ENCODE measurements at places on chromosomes 12 and 14. TPM values are rescaled to one million over a fixed set of nuclear protein-coding genes. Genes with fewer than 3 reads are reported as not detected.

TMEM132D gene
- total RNA-seq: not detected

KCNH5 gene
- not detected for total RNA-seq

RFX4 gene
- total RNA-seq: not detected

NFE2 gene
- not detected for total RNA-seq

AQP6 gene
- not detected for total RNA-seq

RERG gene
- not detected for total RNA-seq

KRT74 gene
- total RNA-seq: not detected

SLC6A15 gene
- not detected for total RNA-seq

RDH12 gene
- not detected for total RNA-seq

OTX2 gene
- not detected for total RNA-seq

CNTN1 gene
- not detected for total RNA-seq

HVCN1 gene
- 12.9 TPM for total RNA-seq

SERPINA5 gene
- total RNA-seq: not detected

AKAP6 gene
- 1.1 TPM for total RNA-seq

POLR3B gene
- 4.4 TPM for total RNA-seq

GRCh38 chr14:79248771-79249170 is 962.5 kb downstream of the DIO2 start:
- no peaks in the 10 kb centered on the region for H3K36me3 ChIP-seq
- no peak overlapping the region for H3K4me3 ChIP-seq
- H3K27ac ChIP-seq: no peak overlapping the region
- H3K27me3 ChIP-seq: no peaks in the 10 kb centered on the region

- no peak for DNase-seq
- H3K27me3 ChIP-seq: no peaks in the 10 kb centered on the region
- no peak overlapping the region for H3K27ac ChIP-seq
- H3K4me3 ChIP-seq: no peak overlapping the region
Measured at GRCh38 chr14:61419201-61419600, 97.8 kb downstream of the PRKCH start.

DNA sequence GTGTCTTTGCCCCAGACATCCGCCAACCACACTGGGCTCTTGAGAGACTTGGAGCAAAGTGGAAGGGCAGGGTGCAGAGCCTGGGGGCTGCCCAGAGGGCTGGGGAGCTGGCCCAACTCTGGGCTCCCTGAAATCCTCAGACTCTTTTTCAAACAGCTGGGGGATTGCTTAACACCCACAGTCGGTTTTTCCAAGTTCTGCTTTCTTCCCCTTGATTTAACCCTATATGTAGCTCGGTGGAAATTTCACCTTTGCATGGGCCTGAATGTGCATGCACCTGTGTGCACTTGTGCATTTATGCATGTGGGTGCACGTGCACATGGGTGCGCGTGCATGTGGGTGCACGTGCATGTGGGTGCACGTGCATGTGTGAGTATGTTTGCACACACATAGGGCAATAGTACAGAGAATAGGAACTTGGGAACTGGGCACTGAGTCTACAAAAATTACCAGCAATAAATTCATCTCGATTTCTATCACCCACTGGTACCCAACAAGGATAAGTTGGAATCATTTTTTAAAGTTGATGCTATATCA is 52.3 kb upstream of the RFLNA start:
- H3K27me3 ChIP-seq: peaks cover 4% of the 10 kb centered on the region
- H3K4me3 ChIP-seq: no peak overlapping the region
- no peaks in the 10 kb centered on the region for H3K4me1 ChIP-seq
- DNase-seq: no peak

DNA sequence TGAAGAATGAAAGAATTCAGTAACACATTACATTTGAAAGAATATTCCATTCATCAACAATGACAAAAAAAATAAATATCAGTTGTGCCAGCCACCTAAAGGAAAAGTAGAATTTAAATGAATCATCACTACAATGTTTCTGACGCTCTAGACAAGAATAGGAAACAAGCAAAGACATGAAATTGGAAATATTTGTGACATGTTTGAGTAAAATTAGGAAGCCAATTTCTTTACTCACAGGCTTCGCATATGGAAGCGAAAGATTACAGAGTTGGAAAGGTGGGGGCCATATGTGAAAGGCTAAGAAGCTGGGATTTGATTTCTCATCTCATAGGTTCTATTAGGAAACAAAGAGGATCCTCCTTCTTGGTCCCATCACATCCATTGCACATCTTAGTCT is 279.0 kb downstream of the IPO8 start:
- no peak overlapping the region for H3K27ac ChIP-seq
- H3K4me3 ChIP-seq: no peak overlapping the region
- H3K27me3 ChIP-seq: no peaks in the 10 kb centered on the region
- no peaks in the 10 kb centered on the region for H3K36me3 ChIP-seq

GRCh38 chr14:104141621-104142091 is 3.3 kb downstream of the KIF26A start:
- no peak overlapping the region for H3K4me3 ChIP-seq
- H3K36me3 ChIP-seq: no peaks in the 10 kb centered on the region
- H3K27ac ChIP-seq: no peak overlapping the region
- H3K4me1 ChIP-seq: peaks cover 7% of the 10 kb centered on the region
- H3K27me3 ChIP-seq: peaks cover 15% of the 10 kb centered on the region

DNA sequence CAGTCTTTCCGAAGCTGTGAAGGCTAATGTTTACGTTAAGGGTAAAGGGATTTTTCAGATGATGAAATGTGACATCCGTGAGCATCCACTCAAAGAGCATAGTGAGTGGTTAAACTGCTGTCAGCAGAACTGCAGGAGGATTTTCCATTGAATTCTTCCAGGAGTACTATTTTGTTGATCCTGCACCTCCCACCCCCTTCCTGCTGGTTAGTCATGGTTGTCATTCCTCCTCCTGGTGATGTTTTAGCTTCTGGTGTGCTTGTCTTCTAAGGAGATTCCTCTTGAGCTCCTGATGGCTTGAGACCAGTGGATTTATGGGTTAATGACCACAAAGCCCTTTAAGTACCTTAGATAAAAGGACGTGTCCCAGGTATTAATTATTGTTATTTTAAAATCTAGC is 2.4 kb upstream of the GPRC5D start:
- no peak for DNase-seq
- H3K4me3 ChIP-seq: no peak overlapping the region
- H3K4me1 ChIP-seq: no peaks in the 10 kb centered on the region
- H3K36me3 ChIP-seq: no peaks in the 10 kb centered on the region
- no peak overlapping the region for H3K27ac ChIP-seq

GRCh38 chr14:32601906-32602305 is 272.8 kb downstream of the AKAP6 start:
- no peaks in the 10 kb centered on the region for H3K4me1 ChIP-seq
- no peak for DNase-seq
- H3K4me3 ChIP-seq: no peak overlapping the region
- no peak overlapping the region for H3K27ac ChIP-seq

DNA sequence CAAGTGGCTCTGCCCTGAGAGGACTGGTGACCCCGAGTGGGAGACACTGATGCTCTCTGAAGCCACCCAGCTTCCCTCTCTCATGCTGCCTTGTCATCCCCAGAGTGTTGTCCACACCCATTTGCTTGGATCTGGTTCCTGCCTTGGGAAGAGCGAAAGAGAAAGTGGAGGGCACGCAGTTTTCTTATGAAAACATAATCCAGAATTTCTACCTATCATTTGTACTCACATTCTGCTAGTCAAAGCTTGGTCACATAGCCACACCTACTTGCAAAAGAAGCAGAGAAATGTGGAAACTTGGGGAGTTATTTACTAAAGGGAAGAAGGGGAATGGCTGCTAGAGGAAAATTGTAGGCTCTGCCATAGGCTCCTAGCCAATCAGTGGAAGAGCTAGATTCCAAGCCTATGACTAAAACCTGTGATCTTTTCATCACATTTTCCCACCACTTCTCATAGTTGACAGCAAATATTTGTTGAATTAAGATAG is 326.3 kb downstream of the ZFP36L1 start:
- peaks cover 13% of the 10 kb centered on the region for H3K4me1 ChIP-seq
- H3K27ac ChIP-seq: no peak overlapping the region
- H3K27me3 ChIP-seq: no peaks in the 10 kb centered on the region
- H3K4me3 ChIP-seq: no peak overlapping the region
- no peak for DNase-seq

- H3K36me3 ChIP-seq: no peaks in the 10 kb centered on the region
- no peak overlapping the region for H3K4me3 ChIP-seq
- H3K27me3 ChIP-seq: peaks cover 47% of the 10 kb centered on the region
- DNase-seq: no peak
Measured at GRCh38 chr12:52279422-52280318, 5.2 kb downstream of the KRT86 start.

DNA sequence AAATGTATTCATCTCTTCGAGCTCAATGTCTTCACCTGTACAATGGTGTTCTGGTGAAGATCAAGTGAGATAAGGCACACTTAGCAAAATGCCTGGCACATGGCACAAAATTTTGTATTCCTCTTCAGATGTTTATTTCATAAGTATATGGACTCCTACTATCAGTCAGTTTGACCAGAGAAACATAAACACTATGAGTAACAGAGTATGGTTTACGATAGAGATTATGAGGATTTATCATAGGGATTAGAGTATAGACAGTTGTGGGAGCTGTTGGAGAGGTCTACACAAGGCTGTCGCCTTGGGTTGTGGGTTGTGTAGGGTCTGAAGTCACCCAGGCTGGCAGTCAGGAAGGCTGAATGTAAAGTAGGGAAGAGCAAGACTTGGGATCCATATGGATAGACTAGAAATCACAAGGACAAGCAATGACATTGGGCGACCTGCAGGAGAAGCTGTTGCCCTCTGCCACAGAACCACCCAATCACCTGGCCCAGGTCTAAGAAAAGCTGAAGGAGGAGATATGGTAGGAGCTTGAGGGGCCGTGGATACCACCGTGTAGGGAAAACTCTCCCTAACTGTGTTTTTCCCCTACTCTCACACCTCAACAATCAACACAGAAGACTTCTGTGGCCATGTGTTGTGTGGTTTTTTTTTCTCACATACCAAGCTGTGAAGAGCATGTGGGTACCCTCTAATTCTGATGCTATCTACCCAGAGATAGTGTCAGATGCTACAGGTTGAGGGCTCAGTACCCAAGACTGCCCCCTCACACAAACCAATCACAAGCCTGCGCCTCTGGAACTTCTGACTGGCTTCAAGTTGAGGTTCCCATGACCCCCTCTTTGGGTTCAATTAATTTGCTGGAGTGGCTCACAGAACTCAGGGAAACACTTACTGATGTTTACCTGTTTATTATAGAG is 27.2 kb upstream of the RESF1 start:
- H3K4me3 ChIP-seq: no peak overlapping the region
- no peak overlapping the region for H3K27ac ChIP-seq
- H3K36me3 ChIP-seq: peaks cover 51% of the 10 kb centered on the region
- no peak for DNase-seq
- H3K27me3 ChIP-seq: no peaks in the 10 kb centered on the region

- peaks cover 67% of the 10 kb centered on the region for H3K27me3 ChIP-seq
- H3K36me3 ChIP-seq: peaks cover 8% of the 10 kb centered on the region
- H3K4me3 ChIP-seq: no peak overlapping the region
- H3K27ac ChIP-seq: no peak overlapping the region
- no peak for DNase-seq
Measured at GRCh38 chr12:113461666-113462065, 10.0 kb downstream of the LHX5 start.

GRCh38 chr12:76341436-76342030 is 6.7 kb downstream of the BBS10 start:
- peaks cover 7% of the 10 kb centered on the region for H3K27me3 ChIP-seq
- no peak for DNase-seq
- H3K36me3 ChIP-seq: peaks cover 2% of the 10 kb centered on the region
- H3K4me1 ChIP-seq: peaks cover 4% of the 10 kb centered on the region
- no peak overlapping the region for H3K4me3 ChIP-seq

GRCh38 chr14:82501554-82501953 is 967.9 kb upstream of the SEL1L start:
- no peak for DNase-seq
- H3K36me3 ChIP-seq: no peaks in the 10 kb centered on the region
- no peaks in the 10 kb centered on the region for H3K27me3 ChIP-seq
- no peak overlapping the region for H3K27ac ChIP-seq

DNA sequence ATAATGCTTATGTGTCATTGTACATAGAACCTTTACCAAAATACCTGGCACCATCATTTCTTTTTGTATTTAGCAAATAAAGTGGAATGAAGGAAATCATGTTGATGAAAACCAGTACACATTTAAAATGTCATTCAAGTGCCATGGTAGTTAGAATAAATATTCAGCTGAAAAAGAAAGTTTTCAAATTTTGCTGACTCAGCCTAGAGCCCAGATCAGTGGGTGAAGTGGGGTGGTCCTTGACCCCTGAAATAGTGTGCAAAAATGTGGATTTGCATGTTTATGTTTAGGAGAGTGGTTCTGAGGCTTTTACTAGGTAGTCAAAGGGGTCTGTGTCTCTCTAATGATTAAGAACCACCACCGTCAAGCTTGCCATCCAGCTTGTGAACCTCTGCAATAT is 418.7 kb downstream of the ETNK1 start:
- no peaks in the 10 kb centered on the region for H3K36me3 ChIP-seq
- no peak overlapping the region for H3K27ac ChIP-seq
- H3K27me3 ChIP-seq: no peaks in the 10 kb centered on the region

- peaks cover 46% of the 10 kb centered on the region for H3K4me1 ChIP-seq
- H3K27ac ChIP-seq: no peak overlapping the region
- no peak overlapping the region for H3K4me3 ChIP-seq
Measured at GRCh38 chr12:54937376-54937775, 47.2 kb downstream of the TESPA1 start.

GRCh38 chr12:95634622-95635621 is 83.6 kb upstream of the USP44 start:
- no peaks in the 10 kb centered on the region for H3K4me1 ChIP-seq
- H3K27me3 ChIP-seq: no peaks in the 10 kb centered on the region
- no peak overlapping the region for H3K27ac ChIP-seq
- no peaks in the 10 kb centered on the region for H3K36me3 ChIP-seq
- H3K4me3 ChIP-seq: no peak overlapping the region
- DNase-seq: no peak

- DNase-seq: no peak
- no peaks in the 10 kb centered on the region for H3K36me3 ChIP-seq
- no peak overlapping the region for H3K4me3 ChIP-seq
- H3K27me3 ChIP-seq: no peaks in the 10 kb centered on the region
Measured at GRCh38 chr14:103875010-103875409, 27.6 kb upstream of the PPP1R13B start.

DNA sequence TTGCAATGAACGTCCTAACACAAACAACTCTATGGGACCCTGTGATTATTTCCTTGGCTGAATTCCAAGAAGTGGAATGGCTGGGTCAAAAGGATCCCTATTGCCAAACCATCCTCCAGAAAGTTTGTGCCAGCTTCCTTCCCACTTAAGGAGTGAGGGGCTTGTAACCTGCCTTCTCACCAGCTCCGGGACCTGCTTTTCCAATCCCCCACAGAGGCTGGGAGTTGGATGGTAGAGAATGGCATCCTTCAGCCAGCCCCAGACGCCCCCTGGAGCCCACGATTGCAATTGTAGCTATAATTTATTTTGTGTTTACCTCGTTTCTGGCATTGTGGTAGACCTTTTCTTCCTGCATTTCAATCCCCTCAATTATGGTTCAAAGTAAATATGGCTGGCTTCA is 9.7 kb upstream of the ZDHHC22 start:
- H3K27me3 ChIP-seq: peaks cover 40% of the 10 kb centered on the region
- H3K27ac ChIP-seq: no peak overlapping the region
- H3K4me3 ChIP-seq: no peak overlapping the region
- H3K4me1 ChIP-seq: no peaks in the 10 kb centered on the region

- DNase-seq: no peak
- no peak overlapping the region for H3K4me3 ChIP-seq
- H3K27me3 ChIP-seq: no peaks in the 10 kb centered on the region
- no peak overlapping the region for H3K27ac ChIP-seq
- H3K36me3 ChIP-seq: no peaks in the 10 kb centered on the region
Measured at GRCh38 chr14:84670796-84671195, 859.1 kb upstream of the FLRT2 start.

- no peaks in the 10 kb centered on the region for H3K4me1 ChIP-seq
- H3K4me3 ChIP-seq: no peak overlapping the region
- peaks cover 12% of the 10 kb centered on the region for H3K36me3 ChIP-seq
- no peak overlapping the region for H3K27ac ChIP-seq
- H3K27me3 ChIP-seq: no peaks in the 10 kb centered on the region
Measured at GRCh38 chr12:53659011-53659551, 16.8 kb downstream of the ATP5MC2 start.

Data from activated CD4-positive, alpha-beta memory T cell treated with anti-CD3 and anti-CD28 coated beads, Interleukin-2, amount 10 ng/mL, durations not matched to agents 7 days and 5 days (primary cell).